KBM-7 (cell line): ENCODE measurements at places on chromosomes 7 and 10.

- DNase-seq = no peak
These were observed 28.3 kb downstream of the TAF3 start for GRCh38 chr10:7846591-7846990.

DNA sequence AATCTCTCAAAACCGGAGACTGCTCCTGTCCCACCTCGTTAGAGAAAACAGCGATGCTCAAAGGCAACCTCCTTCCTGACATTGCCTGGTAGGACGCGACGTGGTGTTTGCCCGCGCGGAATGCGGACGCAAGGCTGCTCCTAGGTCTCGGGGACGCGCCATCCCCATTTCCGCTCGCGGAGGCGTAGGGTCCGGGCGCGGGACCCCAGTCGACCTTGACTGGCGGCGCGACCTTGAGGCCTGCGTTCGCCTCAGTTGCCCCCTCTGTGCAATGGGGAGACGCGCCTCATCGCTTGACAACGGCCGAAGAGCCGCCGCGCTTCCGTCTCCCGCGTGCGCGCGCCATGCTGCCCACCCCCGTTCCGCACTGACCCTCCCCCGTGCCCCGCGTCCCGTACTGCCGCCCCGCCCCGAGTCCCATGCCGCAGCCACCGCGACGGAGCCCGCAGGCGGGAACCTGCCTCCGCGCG is 412 bp upstream of the PPIA start:
- DNase-seq = peak; percentile 60

- no peak for DNase-seq
These were observed 9.8 kb upstream of the CYP2C18 start for GRCh38 chr10:94673614-94674321.

DNA sequence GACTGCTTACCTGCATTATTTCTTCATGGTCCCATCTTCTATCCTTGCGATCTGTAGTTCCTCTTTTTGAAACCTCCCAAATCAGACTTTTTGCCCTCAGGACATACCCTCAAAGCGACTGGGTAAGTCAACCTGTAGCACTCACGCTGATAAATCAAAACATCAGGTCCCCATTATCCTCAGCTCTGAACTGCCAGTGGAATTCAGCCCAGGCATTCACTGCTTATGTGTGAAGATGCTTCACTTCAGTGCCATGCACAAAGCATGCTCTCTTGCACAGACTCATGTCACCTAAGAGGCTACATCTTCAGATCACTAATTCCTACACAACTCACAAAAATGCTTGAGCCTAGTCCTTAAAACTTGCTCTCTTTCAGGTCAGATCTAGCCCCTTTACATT is 283.6 kb upstream of the KLF6 start:
- DNase-seq = no peak

GRCh38 chr7:107076781-107077698 is 32.5 kb downstream of the PRKAR2B start:
- DNase-seq = no peak

- no peak for DNase-seq
These were observed 27.8 kb downstream of the ENTPD1 start for GRCh38 chr10:95783741-95784140.

- no peak for DNase-seq
These were observed 217.5 kb downstream of the MACC1 start for GRCh38 chr7:19999681-20000080.

DNA sequence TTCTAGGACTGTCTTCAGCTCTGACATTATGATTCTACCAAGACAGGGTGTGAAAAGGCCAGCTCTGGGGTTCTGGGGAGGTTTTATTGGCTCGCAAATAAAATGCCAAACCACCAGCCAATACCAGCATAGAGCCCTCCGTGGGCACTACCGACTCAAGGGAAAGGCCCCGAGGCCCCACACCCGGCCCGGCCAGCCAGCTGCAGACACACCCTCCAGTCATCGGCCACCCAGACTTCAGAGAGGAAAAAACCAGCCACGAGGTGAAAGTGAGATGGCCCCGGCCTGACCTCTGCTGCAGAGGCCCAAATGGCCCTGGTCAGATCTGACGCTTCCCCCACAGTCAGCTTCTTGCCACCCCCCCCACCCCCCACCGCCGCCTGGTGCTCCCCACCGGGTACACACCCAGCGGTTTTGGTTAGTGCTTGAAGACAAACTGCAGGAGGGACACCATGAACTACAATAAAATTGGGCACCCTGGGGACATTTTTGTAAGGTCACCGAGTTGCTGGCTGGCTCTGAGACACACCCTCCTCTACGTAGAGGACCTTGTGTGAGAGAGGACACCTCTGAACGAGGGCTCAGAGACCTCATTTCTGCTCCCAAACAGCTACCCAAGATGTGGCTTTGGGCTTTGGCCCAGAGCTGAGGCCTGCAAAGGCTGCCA is 79.9 kb downstream of the PRKAG2 start:
- no peak for DNase-seq

DNA sequence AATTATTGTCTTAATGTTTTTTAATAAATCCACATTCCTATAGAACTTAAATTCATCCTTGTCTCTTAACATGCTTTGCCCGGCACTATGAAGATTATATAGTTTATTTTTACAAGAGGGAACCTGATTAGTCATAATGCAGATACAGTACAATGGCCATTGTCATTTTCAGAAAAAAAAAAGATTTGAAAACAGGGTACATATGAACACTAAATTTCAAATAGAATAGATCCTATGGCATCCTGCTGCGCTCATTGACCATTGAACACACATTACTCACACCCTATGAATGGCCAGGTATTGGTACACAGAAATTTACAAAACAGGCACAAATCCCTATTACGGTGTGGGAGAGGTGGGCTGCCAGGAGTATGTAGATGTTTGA is 2.0 kb upstream of the KLF6 start:
- no peak for DNase-seq

DNA sequence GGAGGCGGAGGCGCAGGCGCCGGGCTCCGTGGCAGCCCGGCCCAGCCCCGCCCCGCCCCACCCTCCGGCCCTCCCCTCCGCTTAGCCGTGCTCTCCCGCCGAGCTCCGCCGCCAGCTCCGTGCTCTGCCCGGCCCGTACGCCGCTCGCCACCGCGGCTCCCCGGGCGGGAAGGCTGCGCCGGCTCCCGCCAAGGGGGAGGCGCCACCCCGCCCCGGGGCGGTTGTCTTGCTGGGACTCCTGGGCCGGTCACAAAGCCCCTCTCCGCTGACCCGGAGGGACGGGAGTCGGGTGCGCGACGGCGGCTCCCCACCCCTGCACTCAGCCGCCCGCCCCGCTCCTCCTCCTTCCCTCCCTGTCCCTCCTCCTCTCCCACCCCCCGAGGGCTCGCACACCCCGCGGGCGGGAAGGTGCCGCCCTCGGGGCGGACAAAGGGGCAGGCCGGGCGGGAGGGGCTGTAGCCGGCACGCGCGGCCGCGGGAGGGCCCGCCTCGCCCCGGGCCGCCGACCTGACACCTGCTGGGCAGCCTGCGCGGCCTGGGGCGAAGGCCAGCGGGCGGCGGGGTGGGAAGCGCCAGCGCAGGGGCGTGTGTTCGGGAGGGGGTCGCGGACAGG is 11.5 kb upstream of the SP8 start:
- peak; percentile 51 for DNase-seq

DNA sequence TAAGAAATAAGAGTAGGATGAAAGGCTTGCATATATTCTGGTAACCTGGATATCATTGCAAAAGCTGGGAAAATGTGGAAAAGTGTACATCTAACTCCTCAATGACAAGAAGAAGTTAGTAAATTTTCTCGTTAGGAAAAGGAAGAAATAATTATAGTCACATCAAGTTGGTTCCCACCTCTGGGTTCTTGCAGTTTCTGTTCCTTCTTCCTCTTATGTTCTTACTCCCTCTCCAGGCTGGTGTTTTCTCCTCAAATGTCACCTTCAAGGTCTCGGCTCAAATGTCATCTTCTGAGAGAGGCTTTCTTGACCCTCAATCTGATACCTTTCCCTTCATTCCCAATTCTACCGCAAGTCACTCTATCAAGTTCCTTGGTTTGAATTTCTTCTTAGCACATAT is 64.4 kb downstream of the ENTPD1 start:
- no peak for DNase-seq

DNA sequence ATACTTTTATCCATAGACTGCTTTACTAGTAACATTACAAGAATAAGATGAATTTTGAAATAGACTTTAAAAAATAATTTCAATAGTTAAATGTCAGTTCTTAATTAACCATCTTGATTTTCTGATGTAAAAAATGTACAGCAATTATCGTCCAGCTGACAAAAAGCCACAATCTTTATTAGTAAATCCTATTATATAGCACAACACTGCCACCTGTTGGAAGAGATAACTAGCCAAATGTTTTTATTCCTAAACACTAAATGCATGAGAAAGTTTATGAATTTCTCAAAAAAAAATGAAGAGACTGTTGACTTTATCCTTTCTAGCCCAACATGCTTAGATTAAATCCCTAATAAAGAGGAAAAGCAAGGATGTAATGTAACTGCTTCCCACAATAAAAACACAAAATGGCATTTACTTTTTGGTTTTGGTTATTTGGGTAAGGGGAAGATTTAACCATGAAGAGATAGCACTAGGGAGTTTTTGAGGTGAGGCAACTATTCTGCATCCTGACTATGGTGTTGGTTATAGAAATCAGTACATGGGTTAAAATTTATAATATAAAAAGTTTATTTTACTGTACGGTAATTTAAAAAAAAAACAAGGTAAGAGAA is 8.0 kb downstream of the COA1 start:
- DNase-seq = peak; percentile 53

DNA sequence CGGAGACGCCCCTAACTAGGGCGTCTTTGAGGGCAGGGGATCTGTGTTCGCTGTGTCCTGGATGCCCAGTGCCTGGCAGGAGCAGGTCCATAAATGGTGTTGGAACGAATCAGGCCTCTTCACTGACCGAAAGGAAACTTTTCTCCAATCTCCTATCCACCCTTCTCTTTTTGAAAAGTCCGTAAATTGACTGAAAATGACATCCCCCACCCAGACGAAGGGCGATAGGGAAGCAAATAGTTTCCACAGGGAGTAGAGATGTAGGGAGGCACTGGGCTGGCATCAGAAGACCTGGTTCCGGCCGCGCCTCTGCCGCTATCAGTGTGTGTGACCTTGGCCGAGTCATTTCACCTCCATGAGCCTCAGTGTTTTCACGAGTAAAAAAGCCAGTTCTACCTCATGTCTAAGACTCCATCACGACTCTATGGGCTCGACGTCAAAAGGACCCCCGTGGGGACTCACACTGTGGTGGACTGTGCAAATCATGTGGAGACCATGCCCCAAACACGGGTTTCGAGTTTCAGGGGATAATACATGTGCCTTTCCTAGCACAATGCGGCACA is 497 bp upstream of the RAB11FIP2 start:
- no peak for DNase-seq

DNA sequence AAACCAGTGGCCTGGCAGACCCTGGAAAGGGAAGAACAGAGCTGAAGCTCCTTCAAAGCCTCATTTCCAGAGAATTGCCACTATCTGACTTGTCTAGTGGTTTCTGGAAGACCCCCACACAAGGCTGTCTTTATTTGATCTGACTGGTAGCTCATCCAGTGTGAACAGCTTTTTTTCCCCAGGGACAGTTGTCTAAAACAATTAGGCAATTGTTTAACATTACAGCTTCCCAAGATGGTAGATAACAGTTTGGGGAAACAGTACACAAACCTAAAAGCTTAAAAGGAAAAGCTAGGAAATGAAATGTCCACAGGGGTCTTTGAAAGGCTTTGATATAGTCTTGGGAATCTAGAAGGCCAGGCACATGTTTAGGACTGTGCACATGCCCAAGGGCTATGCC is 203.4 kb upstream of the CTBP2 start:
- DNase-seq = no peak

- DNase-seq = no peak
These were observed 94.8 kb upstream of the KCNMA1 start for GRCh38 chr10:77732213-77733003.

DNA sequence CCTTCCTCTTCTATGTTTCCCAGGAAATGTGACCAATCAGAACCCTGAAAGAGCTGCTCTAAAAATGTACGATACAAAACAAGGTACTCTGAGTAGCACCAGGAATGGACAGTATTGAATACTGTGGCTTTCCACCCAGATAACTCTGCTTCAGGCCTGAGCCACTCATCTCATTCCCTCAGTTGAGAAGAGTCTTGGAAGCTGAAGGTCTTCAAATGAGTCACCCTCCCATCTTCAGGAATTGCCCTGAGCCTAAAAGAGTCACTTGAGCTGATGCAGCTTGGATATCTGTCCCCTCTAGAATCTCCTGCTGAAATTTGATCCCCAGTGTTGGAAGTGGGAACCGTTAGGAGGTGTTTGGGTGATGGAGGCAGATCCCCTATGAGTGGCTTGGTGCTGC is 210.4 kb downstream of the DGKI start:
- no peak for DNase-seq

DNA sequence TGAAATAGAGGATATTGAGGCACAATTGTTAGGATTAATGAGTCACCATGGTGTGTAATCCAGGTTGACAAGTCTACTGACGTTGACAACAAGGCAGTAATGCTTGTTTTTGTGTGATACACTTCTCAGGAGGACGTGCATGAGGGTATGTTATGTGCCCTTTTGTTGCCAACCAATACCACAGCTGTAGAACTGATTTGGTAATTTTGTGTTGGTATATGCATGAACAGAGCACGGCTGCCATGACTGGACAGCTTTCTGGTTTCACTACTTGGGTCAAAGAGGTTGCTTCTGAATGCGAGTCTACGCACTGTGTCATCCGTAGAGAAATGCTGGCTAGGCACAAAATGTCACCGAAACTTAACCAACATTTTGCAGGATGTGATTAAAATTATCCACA is 32.9 kb downstream of the PHTF2 start:
- no peak for DNase-seq

DNA sequence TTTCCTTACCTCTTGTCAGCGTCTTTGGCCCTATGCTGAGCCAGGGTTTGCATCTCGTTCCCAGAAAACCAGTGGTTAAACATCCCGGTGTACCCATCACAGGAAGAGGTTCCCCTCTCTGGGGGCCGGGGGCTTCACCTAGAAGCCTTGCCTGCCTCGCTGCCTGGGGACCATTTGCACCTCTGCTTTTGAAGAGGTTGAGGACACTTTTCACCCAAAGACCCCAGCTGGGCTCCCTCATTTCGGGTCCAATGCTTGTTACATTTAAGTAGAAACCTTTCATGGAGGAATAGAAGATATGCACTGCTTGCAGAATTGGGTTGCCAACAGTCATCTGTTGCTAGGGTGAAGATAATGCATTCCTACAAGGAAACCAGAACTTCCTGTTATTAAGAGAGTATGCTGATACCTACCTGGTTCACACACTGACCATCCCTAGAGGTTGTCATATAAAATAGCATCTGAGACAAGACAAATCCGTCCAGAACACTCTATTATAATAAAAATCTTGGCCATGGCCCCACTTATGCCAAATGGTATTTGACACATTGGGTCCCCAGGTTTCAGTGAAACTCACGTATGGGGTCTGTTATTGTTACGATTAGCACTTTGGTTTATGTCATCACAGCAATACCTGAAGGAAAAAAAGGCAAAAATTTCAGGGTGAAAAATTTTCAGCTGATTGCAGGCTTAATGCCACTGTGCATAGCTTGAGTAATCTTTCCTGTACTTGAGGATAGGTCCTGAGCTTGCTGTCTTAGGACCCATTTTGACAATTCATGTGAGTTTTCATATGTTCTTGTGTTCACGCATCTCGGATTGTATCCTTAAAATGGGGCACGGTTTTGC is 917 bp downstream of the ZNF365 start:
- DNase-seq = no peak

- DNase-seq = no peak
These were observed 46.9 kb downstream of the ATE1 start for GRCh38 chr10:121880895-121881294.
